ENCODE measurements at places on chromosomes 7 and 10.

- DNase-seq: peak; percentile 24
Measured at GRCh38 chr10:48505394-48506112, 99.3 kb downstream of the ARHGAP22 start.

GRCh38 chr10:14635043-14635710 lies 139.5 kb downstream of the FAM107B start:
- DNase-seq: no peak

GRCh38 chr7:108351729-108352131 lies 104.5 kb downstream of the NRCAM start:
- no peak for DNase-seq

GRCh38 chr10:3654496-3654895 lies 130.5 kb downstream of the KLF6 start:
- DNase-seq: no peak

DNA sequence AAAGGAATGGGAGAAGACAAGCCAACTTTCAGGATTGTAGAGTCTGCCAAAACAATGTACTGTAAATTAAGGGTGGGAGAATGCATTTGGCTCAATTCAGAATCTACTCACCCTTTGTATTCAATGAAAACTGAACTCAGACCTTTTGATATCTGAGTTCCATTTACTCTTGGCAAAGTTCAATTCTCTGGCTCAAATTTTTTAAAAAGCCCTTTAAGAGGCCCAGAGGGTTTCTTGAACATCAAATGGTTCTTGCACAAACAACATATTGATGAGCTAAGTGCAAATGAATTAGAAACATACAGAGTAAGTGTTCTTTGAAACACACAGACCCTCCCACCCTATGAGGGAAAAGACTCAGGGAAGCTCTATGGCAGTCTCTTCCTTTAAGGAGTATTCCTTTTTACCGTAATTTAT lies 5.2 kb upstream of the XPNPEP1 start:
- DNase-seq: no peak

DNA sequence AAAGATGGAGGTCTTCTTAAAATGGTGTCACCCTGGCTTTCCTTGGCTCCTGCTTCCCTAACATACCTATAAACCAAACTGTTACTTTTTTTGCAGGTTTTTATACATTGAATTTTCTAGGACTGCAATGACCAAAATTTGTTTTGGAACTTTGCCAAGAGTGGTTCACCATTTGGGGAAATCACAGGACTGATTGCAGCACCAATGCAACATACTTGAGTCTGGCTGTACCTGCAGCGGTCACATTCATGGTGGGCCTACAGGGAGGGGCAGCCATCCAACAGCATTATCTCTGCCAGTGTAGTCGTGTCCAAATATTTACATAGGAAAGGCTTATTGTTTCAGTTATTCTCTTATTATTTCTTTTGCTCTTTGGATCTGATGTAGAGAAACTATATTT lies 69.0 kb downstream of the HACD1 start:
- no peak for DNase-seq

DNA sequence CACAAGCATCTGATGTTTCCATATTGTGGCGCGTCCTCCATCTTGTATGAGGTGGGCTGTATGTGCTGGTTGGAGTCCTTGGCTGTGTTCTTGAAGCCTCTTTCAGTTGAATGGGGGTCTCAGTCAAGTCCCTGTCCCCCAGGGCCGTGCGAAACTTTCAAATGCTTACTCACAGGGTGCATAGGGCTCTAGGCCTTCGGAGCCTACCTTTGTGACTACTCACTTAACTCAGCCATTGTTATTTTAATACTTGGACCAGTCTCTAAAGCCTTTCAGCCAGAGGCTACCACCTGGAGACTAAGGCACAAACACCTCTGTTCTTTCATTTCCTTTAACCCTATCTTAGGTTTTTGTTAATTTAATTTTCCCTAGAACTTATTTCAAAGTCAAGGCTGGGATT lies 785.9 kb downstream of the GATA3 start:
- no peak for DNase-seq

DNA sequence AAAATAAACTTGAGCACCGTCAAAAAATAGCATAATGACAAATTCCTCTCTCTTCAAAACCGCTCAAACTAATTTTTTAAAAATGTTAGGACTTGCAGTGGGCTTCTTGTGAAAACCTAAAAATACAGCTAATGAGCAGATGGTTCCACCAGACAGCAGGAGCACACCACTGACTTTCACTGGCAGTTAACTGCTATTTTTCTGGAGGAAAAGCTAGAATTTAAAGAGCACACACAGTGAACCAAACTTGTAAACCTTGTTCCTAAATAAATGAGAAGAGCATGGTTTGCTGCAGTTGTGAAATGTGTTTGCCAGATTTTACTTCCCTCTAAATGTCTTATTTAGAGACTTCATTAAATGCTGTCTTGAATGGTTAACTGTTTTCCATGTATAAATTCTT lies 143.9 kb downstream of the RAPGEF5 start:
- DNase-seq: no peak

GRCh38 chr7:149670288-149670687 lies 103.1 kb downstream of the ZNF467 start:
- no peak for DNase-seq

- DNase-seq: no peak
Measured at GRCh38 chr7:130299866-130300265, 6.9 kb downstream of the CPA4 start.

DNA sequence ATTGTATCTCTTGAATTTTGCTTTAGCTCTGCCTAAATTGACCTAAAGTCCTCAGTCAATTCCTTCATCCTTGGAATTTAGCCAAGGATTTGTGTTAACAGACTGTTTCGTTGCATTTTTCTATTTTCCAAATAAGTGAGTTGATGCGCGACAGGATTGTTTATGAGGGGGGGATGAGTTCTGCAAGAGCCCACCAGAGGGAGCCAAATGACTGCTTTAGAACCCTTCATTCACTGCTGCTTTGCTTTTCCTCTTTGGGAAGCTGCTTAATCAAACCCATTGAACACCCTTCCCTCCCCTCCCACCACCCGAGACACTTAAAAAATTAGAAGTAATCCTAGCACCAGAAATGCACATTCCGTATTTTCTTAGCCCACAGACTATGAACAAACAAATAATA lies 33.7 kb upstream of the PTF1A start:
- DNase-seq: peak; percentile 83

DNA sequence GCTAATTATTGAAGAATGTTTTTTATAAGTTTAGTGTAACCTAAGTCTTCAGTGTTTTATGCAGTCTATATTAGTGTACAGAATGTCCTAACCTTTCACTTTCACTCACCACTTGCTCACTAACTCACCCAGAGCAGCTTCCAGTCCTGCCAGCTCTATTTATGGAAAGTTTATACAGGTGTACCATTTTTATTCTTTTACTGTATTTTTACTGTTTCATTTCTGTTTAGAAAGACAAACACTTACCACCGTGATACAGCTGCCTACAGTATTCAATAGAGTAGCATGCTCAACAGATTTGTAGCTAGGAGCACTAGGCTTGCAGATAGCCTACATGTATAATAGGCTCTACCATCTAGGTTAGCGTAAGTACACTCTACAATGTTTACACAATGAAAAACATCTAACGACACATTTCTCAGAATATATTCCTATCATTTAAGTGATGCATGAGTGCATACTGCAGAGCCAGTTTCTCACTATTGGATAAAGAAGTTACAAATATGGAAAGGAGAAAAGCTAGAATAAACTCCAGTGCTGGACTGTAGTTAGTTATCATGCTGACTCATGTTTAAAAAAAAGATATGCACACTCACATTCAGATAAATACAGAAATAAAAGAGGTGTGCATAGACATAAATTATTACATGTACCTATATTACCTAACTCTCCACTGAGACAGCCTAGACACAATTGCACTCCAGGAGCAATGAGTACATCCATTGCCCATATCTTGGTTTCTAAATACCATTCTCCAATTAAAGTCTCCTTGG lies 30.4 kb downstream of the STEAP1B start:
- no peak for DNase-seq

DNA sequence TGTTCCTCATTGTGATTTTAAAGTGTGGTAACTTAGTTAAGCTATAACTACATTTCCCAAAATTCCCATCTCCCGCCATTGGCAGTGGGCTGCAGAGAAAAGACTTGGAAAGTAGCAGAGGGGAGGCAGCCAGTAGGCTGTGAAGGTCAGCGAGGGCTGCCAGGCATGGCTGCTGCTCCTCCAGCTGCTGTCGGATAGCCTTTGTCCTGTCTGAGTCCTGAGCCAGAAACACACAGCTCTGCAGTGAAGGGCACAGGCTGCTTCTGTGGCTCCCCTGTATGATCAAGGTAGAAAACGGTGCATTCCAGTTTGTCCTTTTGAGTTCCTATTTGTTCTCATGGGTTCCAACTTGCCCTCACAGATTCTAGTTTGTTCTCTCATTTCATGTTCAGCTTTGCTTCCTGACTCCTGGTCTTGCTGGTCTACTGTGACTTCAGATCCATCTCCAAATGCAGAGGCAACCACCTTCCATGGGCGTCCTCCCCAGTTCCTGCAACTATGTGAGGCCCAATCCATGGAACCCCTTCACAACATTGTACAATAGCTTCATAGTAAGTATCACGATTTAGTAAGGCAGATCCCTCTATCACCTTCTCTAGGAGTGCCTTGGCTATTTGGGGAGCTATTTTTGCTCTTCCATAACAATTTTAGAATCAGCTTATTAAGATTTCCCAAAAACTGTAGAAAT lies 31.7 kb downstream of the SYPL1 start:
- no peak for DNase-seq

GRCh38 chr10:5559642-5560141 lies 34.9 kb downstream of the CALML3 start:
- DNase-seq: no peak

DNA sequence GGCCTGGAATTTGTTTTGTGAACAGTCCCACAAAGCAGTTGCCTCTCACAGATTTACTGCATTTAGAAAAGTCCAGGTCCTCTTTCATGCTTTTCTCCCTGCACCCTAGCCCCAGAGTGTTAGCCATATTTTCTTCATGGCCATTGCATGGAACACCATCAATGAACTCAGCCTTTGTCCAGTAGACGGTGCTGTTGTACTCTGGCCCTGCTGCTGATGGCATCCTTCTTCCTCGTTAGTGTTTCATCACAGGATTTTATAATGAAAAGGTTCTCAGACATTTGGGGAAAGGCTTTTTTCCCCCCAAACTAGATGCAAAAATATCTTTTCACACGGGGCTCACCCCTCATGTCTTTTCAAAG lies 93.0 kb upstream of the SLC25A13 start:
- DNase-seq: peak; percentile 82

DNA sequence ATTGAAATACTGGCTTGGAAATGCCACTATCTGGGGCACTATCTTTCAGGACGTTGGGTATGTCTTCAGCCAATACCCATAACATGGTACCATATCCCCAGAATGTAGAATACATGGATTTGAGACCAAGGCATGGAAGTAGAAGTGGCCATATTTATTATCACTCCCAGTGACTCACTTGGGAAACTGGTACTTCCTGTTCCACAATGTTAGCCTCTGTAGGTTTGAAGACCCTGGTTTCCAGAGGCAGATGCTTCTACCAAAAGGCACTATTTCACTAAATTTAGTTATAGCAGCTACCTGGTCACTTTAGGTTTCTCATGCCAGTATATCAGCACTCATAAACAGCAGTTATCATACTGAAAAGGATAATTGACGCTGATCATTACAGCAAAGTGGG lies 184.2 kb downstream of the CCDC71L start:
- no peak for DNase-seq

GRCh38 chr10:92696606-92697383 lies 7.0 kb downstream of the HHEX start:
- no peak for DNase-seq

DNA sequence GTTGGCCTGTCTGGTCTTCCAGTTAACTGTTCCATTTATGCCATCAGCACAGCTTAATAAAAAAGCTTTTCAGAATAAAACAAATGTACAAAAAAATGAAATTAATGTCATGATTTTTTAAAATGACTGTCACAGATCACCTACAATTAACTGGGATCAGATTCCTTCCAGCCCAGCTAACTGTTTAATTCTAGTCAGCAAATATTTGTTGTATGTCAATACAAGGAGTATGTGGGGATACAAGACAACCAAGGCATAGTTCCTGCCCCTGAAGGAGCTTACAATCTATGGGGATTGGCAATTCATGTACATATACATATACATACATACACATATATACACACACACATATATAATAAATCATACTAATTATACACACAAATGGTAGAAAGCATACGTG lies 16.5 kb downstream of the SGCE start:
- no peak for DNase-seq

- no peak for DNase-seq
Measured at GRCh38 chr10:61964059-61964709, 62.7 kb downstream of the ARID5B start.

DNA sequence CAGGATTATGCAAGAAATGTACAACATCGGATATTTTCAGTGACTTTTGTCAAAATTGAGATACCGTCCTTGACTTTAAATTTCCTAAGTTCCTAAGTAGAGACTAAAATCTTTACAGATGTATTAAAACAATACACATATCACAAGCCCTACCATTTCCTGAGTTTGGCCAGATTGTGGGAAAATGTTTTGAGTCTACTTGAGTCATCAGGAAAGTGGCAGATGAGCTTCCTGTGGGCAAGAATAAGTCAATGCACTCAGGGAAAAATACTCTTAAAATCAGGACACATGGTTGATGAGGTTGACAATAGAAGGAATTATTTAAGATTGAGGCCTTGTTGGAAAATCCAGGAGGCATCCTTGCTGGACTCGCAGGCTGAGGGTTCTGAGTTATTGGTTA lies 162.5 kb downstream of the SNX10 start:
- no peak for DNase-seq

DNA sequence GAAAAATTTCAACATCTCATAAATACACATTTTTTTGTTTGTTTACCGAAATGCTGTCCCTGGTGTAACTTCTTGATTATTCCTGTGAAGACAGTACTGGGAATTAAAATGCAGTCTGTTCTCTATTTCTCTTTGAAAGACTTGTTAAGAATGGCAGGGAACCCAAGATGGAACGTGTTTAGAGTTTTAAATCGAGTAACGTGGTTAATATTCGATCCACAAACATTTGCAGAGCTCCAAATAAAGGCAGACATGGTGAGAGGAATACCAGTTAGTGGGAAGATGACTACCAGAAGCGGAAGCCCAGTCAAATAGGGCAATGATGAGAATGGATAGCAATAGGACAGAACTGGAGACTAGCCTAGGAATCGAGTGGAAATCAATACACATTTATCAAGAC lies 6.7 kb downstream of the PON3 start:
- DNase-seq: no peak

DNA sequence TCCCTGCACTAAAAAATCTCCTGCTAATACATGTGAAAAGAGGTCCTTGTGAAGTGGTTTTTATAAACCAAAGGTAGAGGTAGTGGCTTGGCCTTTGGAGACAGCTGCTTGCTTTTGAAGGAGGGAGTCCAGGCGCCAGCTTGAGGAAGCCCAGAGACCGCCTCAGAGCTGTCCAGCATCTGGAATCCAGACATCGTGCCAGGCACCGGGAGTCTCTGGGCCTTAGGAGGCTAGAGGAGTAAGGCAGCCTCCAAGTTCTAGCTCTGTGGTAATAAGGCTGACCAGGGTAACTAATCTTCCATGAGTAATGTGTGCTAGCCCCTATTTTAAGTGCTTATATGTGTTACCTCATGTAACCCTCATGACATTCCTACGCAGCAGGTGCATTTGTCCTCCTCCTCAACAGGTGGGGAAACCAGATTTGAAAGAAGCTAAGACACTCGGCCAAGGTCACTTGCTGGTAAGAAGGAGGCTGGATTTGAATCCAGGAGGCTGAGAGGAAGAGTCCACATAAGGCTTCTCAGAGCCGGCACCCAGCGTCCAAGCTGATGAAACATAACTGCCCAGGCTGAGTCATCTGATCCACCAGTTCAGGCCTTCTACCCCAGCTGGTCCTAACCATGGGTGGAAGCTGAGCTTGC lies 26.1 kb downstream of the PRLHR start:
- DNase-seq: no peak

All from HT-29 (cell line).